Osteocyte (in vitro differentiated cells): ENCODE measurements at places on chromosomes 12 and 14.

GRCh38 chr14:51914310-51914709 lies 53.9 kb downstream of the GNG2 start:
- no peak for DNase-seq

DNA sequence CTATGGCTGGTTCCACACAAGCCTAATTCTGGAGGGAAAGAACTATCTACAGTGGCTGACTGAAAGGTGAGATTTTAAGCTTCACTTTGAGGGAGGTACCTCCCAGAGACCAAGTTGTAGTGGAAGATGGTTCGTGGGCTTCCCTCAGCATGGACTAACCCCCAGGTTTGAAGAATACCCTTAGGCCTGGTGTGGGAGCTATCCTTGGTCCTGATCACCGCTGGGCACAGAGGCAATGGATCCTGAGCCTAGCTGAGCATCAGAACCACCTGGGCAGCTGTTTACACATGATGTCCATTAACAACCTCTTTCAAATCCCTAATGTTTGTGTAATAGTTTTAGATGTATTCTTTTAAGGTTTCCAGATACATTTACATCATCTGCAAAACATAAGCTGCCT lies 10.3 kb downstream of the DAO start:
- no peak for DNase-seq

GRCh38 chr12:74535536-74535935 lies 2.1 kb upstream of the ATXN7L3B start:
- DNase-seq: no peak

- no peak for DNase-seq
Measured at GRCh38 chr14:89724628-89724960, 229.9 kb downstream of the EFCAB11 start.

- DNase-seq: peak; percentile 95
Measured at GRCh38 chr14:24365600-24366412, 2.2 kb upstream of the NFATC4 start.

GRCh38 chr12:19435831-19436497 lies 3.3 kb upstream of the AEBP2 start:
- no peak for DNase-seq

- DNase-seq: no peak
Measured at GRCh38 chr14:76537906-76538647, 162.1 kb downstream of the ESRRB start.

GRCh38 chr12:4137441-4137840 lies 136.1 kb upstream of the CCND2 start:
- peak; percentile 23 for DNase-seq

GRCh38 chr14:37573356-37573755 lies 21.7 kb downstream of the FOXA1 start:
- DNase-seq: no peak

DNA sequence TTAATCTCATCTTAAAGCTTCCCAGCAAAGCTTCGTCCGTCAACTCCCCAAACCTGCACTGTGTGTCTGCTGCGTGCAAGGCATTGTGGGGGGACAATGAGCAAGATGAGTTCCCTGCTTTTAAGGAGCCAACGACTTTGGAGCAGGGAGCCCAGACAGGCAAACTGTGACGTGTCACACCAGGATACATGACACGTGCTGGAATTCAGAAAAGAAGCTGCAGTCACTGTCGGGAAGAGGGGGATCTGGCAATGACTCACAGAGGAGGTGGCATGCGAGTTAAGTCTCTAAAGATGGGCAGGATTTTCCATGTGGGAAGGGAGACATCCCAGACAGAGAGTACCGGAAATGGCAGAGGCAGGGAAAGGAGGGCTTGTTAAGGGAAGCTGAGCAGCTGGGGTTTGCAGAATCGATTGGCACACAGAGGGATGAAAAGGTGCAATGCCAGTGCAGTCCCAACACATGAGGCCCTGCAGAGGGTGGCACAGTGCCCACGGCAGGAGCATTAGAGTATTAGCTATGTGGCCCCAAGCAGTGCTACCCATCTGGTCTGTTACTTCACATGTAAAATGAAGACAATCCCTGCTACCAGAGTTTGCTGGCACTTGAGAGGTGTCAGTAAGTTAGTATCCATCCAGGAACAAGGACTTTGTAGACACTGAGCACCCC lies 52.9 kb downstream of the SETD3 start:
- no peak for DNase-seq

- DNase-seq: no peak
Measured at GRCh38 chr14:28656704-28657255, 109.8 kb upstream of the FOXG1 start.

DNA sequence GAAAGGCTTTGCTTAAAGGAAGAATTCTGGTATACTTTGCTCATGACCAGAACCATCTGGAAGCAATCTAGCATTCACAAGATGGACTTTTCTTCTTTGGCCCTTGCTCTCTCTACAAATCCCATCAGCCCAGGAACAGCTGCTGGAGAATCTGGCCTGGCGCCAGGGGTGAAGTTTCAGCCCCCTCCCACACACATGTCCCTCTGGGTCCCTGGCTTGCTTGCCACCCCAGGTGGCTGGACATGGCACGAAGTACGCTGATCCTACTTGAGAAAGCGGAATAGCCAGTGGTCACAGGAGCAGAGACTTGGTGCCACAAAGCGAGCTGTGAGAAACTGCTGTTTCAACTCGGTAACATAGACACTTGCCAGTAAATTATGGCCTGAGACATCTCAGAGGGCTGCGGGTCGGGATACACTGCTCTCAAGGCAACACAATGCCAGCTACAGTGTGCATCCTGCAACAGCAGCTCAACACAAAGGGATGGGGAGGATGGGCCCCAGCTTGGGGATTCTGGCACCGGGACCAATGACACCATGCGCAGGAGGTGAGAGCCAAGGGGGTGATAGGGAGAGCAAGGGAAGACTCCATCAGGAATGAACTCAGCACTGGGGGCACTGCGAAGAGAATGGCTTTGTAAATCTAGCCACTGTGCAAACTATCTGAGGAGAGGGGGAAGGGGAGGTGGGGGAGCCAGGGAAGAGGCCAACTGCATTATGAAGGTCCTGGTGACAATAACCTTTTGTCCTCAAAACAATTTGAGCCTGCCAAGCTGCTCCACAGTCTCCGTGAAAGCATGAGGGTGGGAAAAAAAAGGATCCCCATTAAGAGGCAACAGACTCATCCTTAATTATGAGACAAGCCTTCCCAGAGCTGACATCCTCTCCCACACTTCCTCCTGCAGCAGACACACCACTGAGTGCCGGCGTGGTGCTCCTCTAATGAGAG lies 219.9 kb downstream of the PPM1H start:
- DNase-seq: no peak

DNA sequence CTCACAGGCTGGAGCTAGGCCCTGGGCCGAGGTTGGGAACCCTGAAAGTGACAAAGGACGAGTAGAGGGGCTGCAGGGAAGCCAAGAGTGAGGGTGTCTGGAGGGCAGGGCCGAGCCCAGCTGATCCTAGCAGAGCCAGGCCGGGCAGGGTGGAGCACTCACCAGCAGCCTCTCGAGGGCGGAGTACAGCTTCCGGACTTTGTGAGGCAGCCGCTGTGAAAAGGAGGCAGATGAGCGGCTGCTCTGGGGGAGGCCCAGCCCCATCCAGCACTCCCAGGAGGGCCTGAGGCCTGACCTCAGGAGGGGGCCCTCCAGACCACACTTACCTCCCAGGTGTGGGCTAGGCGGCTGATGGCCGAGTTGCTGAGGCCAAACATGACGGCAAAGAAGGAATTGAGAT lies 14.7 kb upstream of the ENDOU start:
- DNase-seq: no peak

- no peak for DNase-seq
Measured at GRCh38 chr12:30599608-30600007, 96.1 kb downstream of the IPO8 start.

DNA sequence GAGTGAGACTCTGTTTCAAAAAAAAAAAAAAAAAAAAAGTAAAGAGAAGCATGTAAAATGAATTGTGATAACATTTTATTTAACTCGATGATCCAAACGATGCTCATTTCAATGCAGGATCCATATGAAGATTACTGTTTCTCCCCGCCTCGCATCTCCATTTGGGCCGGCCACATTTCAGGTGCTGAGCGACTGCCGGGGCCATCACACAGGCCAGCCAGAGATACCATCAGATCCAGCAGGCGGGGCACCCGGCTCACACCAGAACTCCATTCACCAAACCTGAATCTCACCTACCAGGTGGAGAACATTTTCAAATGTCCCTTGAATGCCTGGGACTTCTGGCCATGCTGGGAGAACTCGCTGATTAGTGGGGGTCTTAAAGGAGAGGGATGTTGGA lies 18.0 kb upstream of the FZD10 start:
- no peak for DNase-seq

DNA sequence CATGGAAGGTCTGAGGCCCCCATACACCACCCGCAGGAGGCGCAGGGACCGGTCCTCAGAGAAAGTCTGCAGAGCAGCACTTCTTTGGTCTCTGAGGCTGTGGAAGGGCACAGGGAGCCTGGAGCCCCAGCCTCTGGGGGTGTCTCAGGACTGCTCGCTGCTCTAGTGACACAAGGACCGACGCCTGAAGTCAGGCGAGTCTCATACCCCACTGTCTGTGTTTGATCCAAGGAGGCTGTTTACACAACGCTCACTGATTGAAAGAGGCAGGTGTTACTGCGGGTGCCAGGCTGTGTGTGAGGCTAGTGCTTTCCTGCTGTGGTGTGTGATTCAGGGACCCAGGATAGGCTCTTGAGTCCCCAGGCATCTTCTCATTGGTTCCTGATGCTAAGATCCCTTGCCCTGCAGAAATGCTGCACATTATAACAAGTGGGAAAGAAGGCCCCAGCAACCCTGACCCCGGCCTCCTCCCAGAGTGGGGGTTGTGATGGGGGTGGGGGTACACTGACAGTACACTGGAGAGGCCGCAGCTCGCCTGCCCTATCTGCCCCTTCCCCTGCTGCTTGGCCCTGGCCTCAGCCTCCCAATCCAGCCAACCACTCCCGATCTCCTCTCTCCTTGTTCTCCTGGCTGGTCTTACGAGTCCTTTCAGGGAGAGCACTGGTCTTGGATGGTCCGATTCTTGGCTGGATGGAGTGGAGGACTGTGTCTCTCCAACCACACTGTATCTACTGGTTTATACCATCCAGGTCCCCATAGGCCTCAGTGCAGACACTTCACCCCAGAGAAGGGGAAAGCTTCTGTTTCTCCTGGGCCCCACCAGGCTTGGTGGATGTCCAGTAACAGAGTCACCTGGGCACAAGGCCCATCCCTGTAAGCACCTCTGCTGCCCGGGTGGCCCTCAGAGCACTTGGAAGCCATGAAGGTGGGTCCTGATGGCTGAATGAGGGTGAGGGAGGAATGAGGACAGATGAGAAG lies 6.6 kb downstream of the CACNA2D4 start:
- peak; percentile 75 for DNase-seq
